ENCODE measurements at places on chromosomes 5 and 9.

GRCh38 chr5:142296914-142297417 is 27.9 kb downstream of the SPRY4 start:
- no peak for DNase-seq

GRCh38 chr9:84781931-84782866 is 112.7 kb downstream of the NTRK2 start:
- no peak for DNase-seq

GRCh38 chr9:37369671-37370070 is 52.8 kb upstream of the GRHPR start:
- no peak for DNase-seq

DNA sequence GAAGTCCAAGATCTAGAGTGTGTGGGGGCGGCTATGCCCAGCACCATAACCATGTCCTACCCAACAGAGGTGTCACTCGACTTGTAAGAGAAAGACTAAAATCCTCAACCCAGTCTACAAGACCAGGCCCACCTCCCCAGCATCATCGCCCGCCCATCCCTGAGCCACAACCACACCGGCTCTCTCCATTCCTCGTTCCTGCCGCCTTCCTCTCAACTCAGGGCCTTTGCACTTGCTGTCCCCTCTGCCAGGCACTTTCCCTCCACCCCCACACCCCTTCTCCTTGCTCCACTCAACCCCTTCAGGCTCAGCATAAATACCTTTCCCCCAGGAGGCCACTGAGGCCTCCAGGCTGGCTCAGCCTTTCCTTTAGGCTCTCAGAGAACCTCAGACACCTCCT is 69.3 kb downstream of the PAX5 start:
- no peak for DNase-seq

DNA sequence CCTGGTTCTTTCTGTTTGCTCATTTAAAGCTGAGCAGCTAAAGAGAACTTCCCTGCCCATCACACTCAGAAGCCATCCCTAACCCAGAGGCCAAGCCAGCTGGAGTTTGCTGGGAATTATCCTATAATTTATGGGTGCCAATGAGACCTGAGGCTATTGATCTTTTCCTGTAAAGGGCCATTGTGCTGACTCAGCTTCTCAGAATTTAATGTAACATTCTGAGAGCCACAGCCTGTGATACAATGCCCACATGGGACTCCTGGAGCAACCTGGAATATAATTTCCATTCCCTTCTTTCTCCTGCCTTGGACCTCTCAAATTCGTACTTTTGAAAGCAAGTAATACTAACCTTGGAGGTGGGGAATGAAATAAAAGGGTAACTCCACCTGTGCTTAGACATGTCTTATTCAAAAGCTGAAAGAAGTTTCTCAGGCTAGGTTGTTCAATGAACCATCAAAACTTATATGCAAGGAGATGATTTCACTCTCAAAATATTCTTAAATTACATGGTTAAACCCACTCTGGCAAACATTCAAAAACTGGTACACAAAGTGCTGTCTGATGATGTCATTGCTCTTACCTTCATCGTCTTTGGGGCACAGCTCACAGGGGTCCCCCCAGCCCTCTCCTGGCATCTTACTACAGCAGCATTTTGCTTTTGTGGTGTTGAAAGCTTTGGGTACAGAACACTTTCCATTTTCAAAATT is 206.7 kb downstream of the SLC12A2 start:
- DNase-seq, result no peak

All from NCI-H345 (cell line).